HFF-Myc (cell line): ENCODE measurements at places on chromosomes 5 and 9.

- no peak for DNase-seq
Measured at GRCh38 chr9:77546376-77546950, 101.7 kb downstream of the GNA14 start.

- peak; percentile 4 for DNase-seq
Measured at GRCh38 chr5:106121972-106122605, 1548.6 kb downstream of the EFNA5 start.

GRCh38 chr9:131473891-131474290 lies 28.8 kb upstream of the POMT1 start:
- DNase-seq = no peak

- DNase-seq = no peak
Measured at GRCh38 chr5:93297116-93297515, 283.9 kb downstream of the NR2F1-AS1 start.

GRCh38 chr5:160187091-160187490 lies 42.2 kb upstream of the FABP6 start:
- peak; percentile 57 for DNase-seq

DNA sequence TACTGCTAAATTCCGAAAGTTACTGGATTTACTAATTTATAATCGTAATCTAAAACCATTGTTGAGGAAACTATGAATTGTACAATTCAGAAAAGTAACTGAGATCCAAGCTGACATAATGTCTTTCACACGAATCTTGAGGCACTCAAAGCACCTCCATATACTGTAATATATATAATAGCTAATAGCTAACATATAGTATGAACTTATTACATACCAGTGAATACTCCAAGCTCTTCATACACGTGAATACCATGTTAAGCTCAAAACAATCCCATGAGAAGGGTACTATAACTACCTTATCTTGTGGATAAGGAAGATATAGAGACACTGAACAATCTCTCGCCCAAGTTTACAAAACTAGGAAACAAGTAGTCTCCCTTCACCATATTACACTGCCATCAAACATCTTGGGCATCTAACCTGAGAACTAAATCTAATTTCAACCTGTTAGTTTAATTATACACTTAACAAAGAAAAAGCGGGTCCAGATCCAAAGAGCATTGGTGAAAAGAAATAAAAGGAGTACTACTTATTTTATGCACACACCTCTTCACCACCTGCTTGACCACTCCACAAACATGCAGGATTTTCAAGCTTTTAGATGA lies 1.0 kb downstream of the NUDCD2 start:
- no peak for DNase-seq

GRCh38 chr5:1037671-1038416 lies 29.2 kb downstream of the NKD2 start:
- DNase-seq = no peak

- peak; percentile 65 for DNase-seq
Measured at GRCh38 chr9:93223260-93224180, 39.6 kb downstream of the WNK2 start.

DNA sequence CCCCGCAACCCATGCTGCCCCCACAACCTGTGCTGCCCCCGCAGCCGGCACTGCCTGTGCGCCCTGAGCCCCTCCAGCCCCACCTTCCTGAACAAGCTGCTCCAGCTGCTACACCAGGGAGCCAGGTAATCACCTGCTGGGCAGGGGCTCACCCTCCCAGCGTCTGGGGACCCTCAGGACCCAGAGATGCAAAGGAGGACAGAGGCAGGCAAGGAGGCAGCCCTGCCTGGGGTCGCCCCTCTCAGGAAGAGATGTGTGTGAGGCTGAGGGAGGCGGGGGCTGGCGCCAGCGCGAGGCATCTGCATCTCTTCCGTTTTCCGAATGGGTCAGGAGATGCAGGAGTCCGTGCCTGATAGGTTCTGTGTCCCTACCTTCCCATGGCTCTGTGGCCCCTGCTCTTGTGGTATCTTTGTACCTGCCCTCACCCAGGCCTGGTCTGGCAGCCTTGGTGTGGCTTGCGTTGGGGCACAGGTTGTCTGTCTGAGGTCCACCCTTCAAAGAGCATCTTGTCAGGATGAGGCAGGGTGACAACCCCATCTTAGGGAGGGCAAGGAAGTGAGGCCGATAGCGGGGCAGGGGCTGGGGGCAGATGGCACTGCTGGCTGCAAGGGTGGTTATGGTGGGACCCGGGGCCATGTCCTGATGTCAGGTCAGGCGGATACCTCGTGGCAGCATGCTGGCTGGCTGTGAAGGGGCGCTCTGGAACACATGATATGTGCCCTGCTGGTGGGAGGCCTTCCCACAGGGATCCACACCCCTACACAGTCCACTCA lies 75.7 kb downstream of the WNK2 start:
- no peak for DNase-seq

DNA sequence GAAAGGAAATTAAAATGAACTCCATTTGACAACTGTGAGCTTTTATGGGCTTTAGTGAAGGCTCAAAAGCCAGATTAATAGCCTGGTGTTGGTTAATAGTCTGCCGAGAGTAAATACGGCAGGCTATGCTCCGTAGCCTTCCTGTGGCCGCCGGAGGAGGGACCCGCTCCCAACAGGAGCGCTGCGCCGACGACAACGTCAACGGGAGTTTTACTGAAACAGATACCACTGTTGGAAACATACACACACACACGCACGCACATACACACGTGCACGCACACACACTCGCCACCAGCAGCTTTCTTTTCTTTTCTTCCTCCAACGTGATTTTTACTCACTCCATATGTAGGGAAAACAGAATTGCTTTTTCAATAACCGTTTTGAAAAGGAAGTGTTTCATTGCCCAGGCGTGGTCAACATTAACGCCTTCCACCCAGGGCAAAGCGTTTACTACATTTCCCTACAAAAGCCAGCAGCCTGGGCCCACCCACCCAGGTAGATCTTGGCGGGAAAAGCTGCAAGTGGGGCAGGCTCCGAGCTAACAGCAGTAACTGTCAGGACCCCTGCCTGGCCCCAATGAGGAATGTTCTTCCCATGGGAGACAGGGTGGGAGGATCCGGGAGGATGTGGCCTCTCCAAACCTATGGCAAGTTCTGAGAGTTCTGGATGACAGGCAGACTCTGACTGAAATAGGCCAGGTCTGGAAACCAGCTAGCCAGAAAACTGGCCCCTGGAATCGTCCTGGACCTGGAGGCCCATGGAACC lies 72.3 kb downstream of the PAX5 start:
- peak; percentile 10 for DNase-seq

GRCh38 chr9:36739373-36740116 lies 166.8 kb downstream of the MELK start:
- no peak for DNase-seq

DNA sequence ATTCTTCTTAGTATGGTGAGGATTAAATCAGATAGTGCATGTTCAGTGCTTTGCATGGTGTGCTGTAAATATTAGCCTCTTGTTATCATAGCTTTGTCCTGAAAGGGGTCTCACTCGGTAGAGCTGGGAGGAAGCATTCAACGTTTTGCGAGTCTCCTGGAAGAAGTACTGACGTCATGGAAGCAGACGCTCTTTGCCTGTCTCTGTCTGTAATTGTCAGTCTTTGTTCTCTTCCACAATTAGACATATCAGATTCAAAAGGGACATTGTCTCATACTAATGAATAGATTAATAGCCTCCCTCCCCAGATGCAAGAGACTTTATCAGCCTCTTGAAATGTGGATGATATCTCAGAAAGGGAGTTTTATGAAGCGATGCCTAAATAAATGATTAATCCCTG lies 91.8 kb upstream of the CXCL14 start:
- DNase-seq = no peak

DNA sequence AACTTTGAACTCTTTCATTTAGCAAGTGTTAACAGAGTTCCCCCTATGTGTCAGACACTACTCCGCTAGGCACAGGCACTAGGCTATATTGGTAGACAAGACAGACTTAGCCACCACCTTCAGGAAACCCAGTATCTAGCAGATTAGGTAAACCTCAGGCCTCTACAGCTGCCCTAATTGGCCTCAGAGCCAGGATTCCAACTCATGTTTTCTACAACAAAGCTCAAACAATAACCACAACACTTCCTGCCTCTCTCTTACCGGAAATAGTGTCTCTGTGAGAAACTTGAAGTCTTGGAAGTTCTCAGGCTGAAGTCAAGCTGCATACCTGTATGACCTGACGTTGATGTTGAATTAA lies 116.6 kb upstream of the SLC44A1 start:
- DNase-seq = no peak

GRCh38 chr9:131858147-131858546 lies 118.3 kb upstream of the RAPGEF1 start:
- no peak for DNase-seq
